Activated T-cell treated with anti-CD3 and anti-CD28 coated beads for 24 hours (primary cell): ENCODE measurements at places on chromosomes 6 and 20.
A peak's percentile ranks its signal among the peaks of the same experiment; 100 is the strongest.

- no peak for DNase-seq
Measured at GRCh38 chr6:125781314-125781868, 9.4 kb upstream of the NCOA7 start.

DNA sequence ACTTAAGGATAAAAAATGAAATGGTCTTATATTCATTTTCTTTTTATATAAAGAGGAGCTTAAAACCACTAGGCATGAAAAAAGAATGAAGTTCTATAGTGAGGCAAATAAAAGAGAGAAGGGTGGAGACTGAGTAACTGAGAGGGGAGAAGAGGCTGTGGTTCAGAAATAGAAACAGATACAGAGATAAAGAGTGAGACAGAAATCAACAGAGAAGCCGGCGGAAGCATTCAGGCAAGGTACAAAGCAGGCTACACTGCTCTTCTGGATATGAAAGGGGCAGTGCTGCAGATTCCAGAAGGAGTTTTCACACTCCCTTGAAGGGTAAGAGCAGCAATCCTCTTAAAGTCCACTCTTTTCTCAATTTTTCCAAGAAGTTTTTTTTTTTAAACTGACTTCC lies 29.9 kb downstream of the NFATC2 start:
- no peak for DNase-seq

DNA sequence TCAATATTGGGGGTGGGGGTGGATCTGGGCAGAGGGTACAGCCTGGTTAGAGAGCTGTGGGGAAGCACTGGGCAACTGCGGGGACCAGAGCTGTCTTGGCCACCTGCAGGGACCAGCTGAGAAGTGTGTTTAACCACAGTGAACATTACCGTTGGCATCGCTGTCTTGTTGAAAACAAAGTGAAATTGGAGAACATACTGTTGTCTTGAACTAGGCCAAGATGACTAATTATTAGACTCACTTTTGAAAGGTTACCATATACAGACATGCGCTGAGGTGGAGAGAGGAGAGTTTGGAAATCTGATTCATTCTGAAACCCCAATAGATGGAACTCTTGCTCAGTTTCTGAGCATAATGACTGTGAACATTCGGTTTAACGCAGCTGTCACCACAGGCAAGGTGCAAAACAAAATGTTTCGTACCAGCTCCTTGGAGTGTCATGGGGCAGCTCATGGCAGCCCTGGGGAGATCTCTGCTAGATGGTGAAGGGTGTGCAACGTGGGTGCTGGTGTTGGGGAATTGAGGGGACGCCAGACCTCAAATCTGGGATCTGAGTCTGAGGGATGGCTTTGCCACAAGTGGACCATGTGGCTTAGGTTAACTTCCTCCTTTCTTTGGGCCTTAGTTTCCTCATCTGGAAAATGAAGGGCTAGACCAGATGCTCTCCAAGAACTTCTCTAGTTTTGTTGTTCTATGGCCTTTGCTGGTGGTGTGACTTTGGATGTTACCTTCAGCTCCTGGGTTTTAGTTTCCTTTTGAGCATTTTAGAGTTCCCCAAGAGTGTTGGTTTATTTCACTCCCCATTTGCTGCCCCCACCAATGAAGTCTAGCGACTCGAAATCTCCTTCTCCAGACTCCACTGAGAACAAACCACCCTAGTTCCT lies 24.6 kb upstream of the GTSF1L start:
- DNase-seq = peak; percentile 57

GRCh38 chr6:3277851-3278416 lies 19.2 kb downstream of the PSMG4 start:
- no peak for DNase-seq

DNA sequence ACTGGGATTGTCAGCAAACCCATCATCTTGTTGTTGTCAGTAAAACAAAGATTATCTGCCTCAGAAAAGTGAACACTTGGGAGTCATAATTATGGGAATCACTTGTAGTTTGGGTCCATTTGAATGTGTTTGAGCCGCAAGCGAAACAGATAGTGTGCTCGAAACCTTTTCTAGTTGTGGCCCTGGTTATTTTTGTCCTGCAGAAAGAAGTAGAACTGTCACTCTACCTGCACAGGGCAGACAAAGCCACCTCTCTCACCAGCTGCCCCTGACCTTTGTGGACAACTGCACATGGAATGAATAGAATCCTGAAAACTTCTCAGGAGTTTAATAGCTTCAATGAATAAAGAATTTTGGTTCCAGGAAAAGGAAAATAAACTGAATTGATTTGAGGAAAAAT lies 156.1 kb upstream of the CHD6 start:
- no peak for DNase-seq

GRCh38 chr6:110537208-110538123 lies 61.1 kb upstream of the SLC22A16 start:
- no peak for DNase-seq

DNA sequence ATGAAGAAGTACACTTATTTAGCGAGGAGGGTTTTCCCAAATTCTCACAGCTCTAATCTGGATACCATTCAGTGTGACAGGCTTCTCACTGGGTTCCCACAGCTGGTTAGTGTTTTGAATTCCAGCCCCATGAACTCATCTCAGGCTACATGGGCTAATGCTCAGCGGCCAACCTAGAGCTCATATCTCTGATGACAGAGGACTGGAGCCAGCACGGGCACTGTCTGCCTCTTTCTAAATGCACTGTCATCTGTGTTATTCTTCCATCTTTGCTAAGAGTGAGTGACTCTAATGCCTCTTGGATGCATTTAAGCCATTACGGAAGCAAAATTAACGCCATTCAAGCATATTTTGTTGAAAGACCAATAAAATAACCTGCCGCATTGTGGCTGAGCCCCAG lies 308.9 kb upstream of the JAG1 start:
- no peak for DNase-seq

- no peak for DNase-seq
Measured at GRCh38 chr20:34421766-34422466, 58.8 kb downstream of the ITCH start.
